NCI-H1092 treated with DMSO at 0.1 percent for 48 hours (cell line): ENCODE measurements at places on chromosomes 4 and X.

GRCh38 chrX:41302370-41302769 is 31.6 kb upstream of the DDX3X start:
- peak; percentile 6 for DNase-seq

- DNase-seq, result no peak
Measured at GRCh38 chr4:187602339-187603092, 393.1 kb upstream of the ZFP42 start.

DNA sequence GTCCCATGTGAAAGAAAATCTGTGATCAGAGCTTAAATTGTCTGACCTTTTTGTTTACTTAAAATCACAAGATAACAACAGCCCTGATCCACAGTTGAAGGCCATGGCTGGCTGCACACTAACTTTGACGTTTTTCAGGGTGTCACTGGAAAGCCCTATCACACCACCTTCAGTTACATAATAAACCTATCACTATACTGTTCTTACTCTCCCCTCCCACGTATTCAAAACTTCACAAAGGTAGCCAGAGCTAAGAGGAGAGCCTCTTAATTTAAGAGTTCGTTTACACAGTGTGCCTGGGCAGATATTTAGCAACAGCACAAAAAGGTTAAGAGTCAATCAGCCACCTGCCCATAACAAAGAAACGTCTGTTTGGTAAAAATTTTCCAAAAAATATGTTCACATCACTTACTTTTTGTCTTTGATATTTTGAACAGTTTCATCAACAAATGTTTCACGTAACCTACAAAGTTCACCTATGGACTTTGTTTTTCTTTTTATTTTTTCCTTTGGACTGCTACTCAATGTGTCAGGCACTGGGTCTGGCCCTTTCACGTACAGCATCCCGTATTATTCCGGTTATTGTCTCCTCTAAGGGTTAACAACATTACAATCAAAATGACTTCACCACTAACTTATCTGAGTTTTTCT is 25.0 kb downstream of the RFC1 start:
- peak; percentile 19 for DNase-seq

- DNase-seq, result no peak
Measured at GRCh38 chr4:153905231-153905630, 116.3 kb upstream of the SFRP2 start.

DNA sequence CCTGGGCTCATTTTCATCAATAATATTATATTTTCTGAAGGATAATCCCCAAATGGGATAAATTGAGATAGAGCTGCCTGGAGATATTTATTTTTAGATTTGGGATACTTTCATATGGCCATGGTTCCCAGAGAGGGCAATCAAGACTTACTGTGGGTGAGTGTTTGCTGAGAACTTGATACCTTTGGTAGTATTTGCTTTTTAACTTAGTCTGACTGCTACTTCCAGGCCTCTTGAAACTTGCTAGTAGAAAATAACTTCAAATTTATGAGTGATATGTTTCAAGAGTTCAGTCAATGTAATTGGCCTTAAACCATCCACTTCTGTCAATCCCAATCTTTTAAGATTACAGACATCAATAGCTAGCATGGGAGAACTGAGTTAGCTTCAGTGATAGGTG is 181.6 kb upstream of the POU3F4 start:
- no peak for DNase-seq

GRCh38 chrX:28586981-28587551 is at the start of gene IL1RAPL1:
Gene IL1RAPL1, plus strand, starts transcription at chrX:28587446.
- no peak for DNase-seq

DNA sequence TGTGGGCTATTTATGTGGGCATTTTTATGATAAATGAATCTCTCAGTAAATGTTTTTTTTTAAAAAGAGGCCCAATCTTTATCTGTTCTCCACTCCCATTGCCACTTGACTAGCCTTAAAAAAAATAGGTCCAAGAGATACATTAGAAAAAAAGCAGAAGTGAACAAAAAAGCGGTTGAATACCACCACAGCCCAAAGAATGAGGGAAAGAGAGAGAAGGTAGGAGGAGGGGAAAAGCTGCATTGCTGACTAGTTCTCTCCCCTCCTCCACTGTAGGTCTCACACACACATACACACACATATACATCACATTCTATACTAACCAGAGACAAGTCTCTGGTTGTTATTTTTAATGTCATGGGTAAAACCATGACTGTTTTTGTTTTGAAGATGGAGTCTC is 95.8 kb upstream of the IL13RA1 start:
- DNase-seq, result no peak

GRCh38 chr4:63218856-63219255 is 1190.4 kb downstream of the TECRL start:
- DNase-seq, result no peak

- DNase-seq, result no peak
Measured at GRCh38 chr4:36997727-36998126, 246.8 kb upstream of the NWD2 start.

DNA sequence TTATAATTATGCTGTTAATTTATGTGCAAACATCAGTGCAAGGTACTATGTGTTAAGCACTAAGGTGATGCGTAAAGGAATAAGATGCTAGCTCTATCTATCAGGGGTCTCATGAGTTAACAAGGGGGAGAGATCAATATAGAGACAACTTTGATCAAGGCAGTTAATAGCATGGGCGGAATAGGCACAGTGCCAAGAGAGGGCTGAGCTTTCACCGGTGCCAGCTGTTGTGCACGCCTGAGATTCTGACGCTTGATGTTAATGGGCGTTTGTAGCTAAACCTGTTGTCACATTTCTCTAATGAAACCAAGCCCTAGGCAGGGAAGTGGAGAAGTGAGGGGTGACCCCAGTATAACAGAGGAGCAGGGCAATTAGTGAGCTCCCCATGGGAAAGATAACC is 86.0 kb upstream of the NMU start:
- no peak for DNase-seq
